ENCODE measurements at places on chromosomes 6 and 20. TPM values are rescaled to one million over a fixed set of nuclear protein-coding genes. Genes with fewer than 3 reads are reported as not detected.

The ANKEF1 gene
- total RNA-seq, result 11.6 TPM

The ECT2L gene
- total RNA-seq, result not detected

GRCh38 chr6:165716886-165717285, 53.8 kb upstream of the PDE10A start:
- DNase-seq, result peak; percentile 11
- no peaks in the 10 kb centered on the region for H3K27me3 ChIP-seq
- H3K36me3 ChIP-seq, result no peaks in the 10 kb centered on the region
- H3K4me1 ChIP-seq, result no peaks in the 10 kb centered on the region

GRCh38 chr6:56852260-56853010, 102.5 kb upstream of the BEND6 start:
- DNase-seq, result peak; percentile 65
- peak overlapping the region; percentile 46 for H3K4me3 ChIP-seq
- H3K4me1 ChIP-seq, result peaks cover 16% of the 10 kb centered on the region
- no peaks in the 10 kb centered on the region for H3K36me3 ChIP-seq
- no peaks in the 10 kb centered on the region for H3K27me3 ChIP-seq

The ACOT8 gene
- 57.4 TPM for total RNA-seq

- peaks cover 4% of the 10 kb centered on the region for H3K4me1 ChIP-seq
- no peaks in the 10 kb centered on the region for H3K27me3 ChIP-seq
- H3K36me3 ChIP-seq, result no peaks in the 10 kb centered on the region
- DNase-seq, result no peak
- H3K27ac ChIP-seq, result no peak overlapping the region
- H3K4me3 ChIP-seq, result no peak overlapping the region
Measured at GRCh38 chr6:139338795-139339194, 35.7 kb downstream of the CITED2 start.

- H3K27ac ChIP-seq, result no peak overlapping the region
- H3K36me3 ChIP-seq, result no peaks in the 10 kb centered on the region
- DNase-seq, result peak; percentile 14
- H3K27me3 ChIP-seq, result no peaks in the 10 kb centered on the region
Measured at GRCh38 chr6:105121981-105122380, 57.8 kb downstream of the POPDC3 start.

DNA sequence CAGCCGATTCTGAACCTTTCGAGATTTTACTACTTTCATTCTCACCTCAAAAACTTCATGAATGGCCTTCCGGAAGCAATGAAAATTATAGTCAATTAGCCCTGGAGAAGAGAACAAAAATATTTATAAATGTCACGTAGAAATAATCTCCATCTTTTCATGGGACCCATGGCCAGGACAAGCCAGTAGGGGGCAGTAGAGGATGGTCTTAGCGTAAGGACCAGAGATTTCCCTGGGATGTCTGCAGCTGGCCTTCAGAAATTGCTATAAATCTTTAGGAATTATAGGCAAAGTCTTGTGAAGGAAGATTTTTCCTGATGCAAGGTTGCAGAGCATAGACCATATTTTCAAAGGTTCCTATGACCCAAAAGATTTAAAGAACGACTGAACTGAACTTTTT, 15.6 kb upstream of the UBE2J1 start:
- no peak overlapping the region for H3K27ac ChIP-seq
- DNase-seq, result peak; percentile 66
- H3K4me1 ChIP-seq, result peaks cover 5% of the 10 kb centered on the region
- H3K4me3 ChIP-seq, result no peak overlapping the region
- H3K27me3 ChIP-seq, result no peaks in the 10 kb centered on the region

The DLL1 gene
- total RNA-seq, result 1.2 TPM

The PLCB4 gene
- total RNA-seq, result 16.9 TPM

DNA sequence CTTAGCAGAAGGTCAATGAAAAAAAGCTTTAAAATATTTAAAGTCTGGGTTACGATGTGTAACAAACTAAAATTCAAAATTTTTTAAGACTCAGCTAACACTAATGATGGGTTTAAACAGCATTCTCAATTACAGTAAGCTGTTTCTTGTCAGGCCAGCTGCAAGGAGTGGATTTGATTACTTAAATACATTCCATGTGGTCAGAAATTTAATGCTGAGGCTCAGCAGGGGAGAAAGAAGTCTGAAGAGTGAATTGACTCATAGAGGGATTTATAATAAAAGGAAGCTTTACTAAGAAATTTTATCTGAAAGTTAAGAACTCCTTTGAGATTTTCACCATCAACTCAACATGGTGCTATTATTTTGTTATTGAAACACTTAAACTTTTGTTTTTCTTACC, 398.6 kb downstream of the KHDRBS2 start:
- H3K36me3 ChIP-seq, result no peaks in the 10 kb centered on the region
- no peak overlapping the region for H3K27ac ChIP-seq
- no peak overlapping the region for H3K4me3 ChIP-seq

The HLA-DQB1 gene
- total RNA-seq, result not detected

The CLVS2 gene
- total RNA-seq, result not detected

- H3K36me3 ChIP-seq, result no peaks in the 10 kb centered on the region
- no peaks in the 10 kb centered on the region for H3K27me3 ChIP-seq
- H3K27ac ChIP-seq, result no peak overlapping the region
- no peak overlapping the region for H3K4me3 ChIP-seq
- DNase-seq, result no peak
- no peaks in the 10 kb centered on the region for H3K4me1 ChIP-seq
Measured at GRCh38 chr20:18702736-18703135, 110.8 kb upstream of the SCP2D1 start.

The CCM2L gene
- not detected for total RNA-seq

- no peak overlapping the region for H3K4me3 ChIP-seq
- no peak overlapping the region for H3K27ac ChIP-seq
- no peaks in the 10 kb centered on the region for H3K27me3 ChIP-seq
- no peak for DNase-seq
- no peaks in the 10 kb centered on the region for H3K36me3 ChIP-seq
Measured at GRCh38 chr6:166560222-166560621, 26.3 kb downstream of the RAMACL start.

The KCNK5 gene
- total RNA-seq, result 3.5 TPM

Measured in PC-3 (cell line).